Tongue (tissue), 3 donors: ENCODE measurements at places on chromosomes 12 and 14. TPM values are rescaled to one million over a fixed set of nuclear protein-coding genes. Genes with fewer than 3 reads are reported as not detected.

DNA sequence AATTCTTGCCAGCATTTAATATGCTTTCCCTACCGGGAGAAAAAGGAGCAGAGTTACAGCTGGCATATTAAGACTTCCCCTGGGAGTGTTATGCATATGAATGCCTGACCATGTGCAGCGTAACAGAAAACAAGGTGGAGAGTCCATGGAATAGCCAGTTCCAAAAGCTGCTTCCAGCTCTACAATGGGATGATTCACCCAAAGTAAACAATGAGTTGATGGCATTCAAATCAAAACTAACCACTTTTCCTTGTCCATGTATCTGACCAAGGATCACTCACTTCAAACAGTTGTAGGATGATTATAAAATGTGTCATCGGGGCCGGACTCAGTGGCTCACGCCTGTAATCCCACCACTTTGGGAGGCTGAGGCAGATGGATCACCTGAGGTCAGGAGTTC lies 48.1 kb upstream of the BICDL1 start:
- no peak for DNase-seq

DNA sequence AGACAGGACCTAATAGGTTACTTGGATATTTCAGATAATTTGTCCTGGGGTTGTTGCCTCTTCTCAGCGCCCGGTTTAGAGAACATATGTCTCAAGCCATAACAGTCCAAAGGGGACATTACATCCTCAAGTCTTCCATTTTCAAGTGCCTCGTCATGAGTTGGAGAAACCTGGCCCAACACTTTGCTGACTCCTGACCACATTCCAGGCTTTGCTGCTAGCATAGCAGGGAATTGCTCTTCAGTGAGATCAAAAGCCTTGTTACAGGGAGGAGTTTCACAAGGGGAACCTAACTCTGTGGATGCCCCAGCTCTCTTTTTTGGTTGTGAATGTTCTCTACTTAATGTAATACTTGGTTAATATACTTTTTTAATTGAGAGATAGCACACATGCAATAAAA lies 8.2 kb upstream of the MMP19 start:
- DNase-seq = no peak

GRCh38 chr12:15196221-15196620 lies 25.0 kb downstream of the RERG start:
- DNase-seq = no peak

Gene TMTC2
- total RNA-seq = 26.6 TPM

Gene TIGAR
- total RNA-seq = 5.9 TPM

GRCh38 chr12:3950714-3951320 lies 77.6 kb upstream of the PARP11 start:
- peak; percentile 36 for DNase-seq

Gene TAC3
- total RNA-seq = not detected

- DNase-seq = no peak
Measured at GRCh38 chr12:129964826-129965457, 61.1 kb upstream of the TMEM132D start.

Gene DLK1
- 1,117 TPM for total RNA-seq

- no peak for DNase-seq
Measured at GRCh38 chr12:41220931-41221330, 32.8 kb downstream of the PDZRN4 start.

DNA sequence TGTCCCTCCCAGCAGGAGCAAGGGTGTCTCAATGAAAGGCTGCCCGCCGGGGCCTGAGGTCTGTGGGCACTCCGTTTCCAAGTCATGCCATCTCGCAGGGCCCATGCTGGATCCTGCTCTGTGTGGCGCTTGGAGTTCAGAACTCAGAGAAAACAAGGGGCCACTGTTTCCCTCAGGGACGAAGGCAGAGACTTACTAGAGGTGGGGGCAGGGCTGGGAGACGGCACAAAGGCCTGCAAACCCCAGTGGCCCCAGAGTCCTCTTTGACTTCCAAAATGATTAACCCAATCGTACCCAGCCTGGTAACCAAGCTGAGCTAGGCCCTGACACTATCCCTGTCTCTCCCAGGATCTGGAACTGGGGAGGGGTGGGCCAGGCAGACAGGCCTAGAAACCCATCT lies 95.8 kb downstream of the ITPK1 start:
- DNase-seq = peak; percentile 39

GRCh38 chr12:26028953-26029735 lies 70.7 kb downstream of the RASSF8 start:
- DNase-seq = peak; percentile 71

DNA sequence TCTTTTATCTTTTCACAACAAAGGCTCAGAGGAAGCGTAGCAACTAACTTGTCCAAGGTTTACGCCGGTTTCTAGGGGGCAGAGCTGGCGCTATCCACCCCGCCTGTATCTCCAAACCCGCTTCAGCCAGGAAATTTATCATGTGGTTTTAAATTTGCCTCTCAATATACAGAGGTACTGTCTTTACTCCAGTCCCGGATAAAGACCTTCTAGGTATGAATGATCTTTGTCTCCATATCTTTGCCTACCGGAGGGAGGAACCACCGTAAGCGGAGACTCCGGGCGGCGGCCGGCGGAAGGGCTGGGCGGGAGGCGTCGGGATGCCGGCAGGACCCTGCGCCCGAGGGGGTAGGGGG lies 693 bp upstream of the RIMKLB start:
- DNase-seq = peak; percentile 75

DNA sequence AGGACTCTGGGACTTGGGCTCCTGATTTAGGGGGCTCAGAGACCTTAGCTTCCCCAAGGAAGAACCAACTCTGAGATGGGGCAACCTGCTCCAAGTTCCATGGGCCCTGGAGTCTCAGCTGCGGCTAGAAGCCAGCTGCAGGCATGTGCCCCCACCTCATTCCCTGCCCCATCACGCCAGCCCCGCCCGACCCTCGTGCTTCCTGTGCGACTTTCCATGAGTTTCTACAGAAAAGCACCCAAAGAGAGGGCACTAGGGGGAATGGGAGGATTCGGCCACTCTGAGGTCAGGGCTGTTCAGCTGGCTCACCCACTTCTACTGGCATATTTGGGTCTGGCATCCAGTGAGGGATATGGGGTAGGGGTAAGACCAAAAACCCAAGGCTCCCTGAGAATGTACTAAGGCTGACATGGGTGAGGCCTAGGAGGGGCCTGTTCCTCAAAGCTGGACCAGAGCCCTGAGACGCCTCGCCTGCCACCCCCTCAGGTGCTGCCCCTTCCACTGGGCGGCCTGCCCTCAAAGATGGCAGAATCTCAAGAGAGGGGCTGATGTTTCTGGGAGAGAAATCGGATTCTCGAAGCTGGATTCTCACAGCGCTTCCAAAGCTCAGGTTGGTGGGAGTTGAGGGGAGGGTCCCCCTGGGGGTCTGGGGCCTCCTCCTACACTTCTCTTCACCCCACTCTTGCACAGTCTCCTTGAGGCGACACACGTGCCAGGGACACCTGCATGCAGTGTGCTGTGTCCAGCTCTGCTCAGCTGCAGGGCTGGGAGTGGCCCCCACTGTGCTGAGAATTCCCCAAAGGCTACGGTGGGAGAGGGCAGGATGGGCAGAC lies 22.1 kb downstream of the FAIM2 start:
- DNase-seq = no peak

- no peak for DNase-seq
Measured at GRCh38 chr12:32080435-32080834, 26.2 kb upstream of the BICD1 start.

GRCh38 chr12:97375310-97375709 lies 87.3 kb upstream of the RMST start:
- no peak for DNase-seq

Gene RGS6
- total RNA-seq = 5.6 TPM

DNA sequence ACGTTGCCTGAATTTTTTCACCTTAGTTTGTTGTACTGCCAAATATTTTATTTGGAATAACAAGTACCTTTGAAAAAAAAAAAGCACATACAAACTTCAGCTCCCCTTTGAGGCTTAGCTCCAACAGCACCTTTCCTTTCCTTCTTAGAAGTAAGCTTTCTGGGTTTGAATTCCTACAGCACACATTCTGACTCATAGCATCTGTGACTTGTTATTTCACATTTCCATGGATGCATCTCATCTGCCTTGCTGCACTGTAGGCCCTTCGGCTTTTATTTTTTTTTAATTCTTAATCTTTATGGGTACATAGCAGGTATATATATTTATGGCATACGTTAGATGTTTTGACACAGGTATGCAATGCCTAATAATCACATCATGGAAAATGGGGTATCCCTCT lies 7.2 kb downstream of the LGALS3 start:
- DNase-seq = no peak

Gene ZFHX2
- total RNA-seq = 0.31 TPM

DNA sequence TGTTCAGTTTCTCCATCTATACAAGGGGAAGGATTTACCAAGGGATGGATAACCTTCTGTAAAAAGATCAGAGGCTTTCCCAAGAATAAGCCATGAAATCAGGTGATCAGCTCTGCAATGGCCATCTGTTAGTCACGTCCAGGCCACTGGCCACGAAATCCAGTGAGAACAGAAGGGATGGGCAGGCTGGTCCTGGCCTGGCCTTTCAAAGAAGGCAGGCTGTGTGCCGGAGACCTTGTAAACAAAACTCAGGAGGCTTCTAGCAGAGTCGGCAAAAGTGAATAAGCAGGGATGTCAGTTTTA lies 68.5 kb downstream of the RNF34 start:
- no peak for DNase-seq

DNA sequence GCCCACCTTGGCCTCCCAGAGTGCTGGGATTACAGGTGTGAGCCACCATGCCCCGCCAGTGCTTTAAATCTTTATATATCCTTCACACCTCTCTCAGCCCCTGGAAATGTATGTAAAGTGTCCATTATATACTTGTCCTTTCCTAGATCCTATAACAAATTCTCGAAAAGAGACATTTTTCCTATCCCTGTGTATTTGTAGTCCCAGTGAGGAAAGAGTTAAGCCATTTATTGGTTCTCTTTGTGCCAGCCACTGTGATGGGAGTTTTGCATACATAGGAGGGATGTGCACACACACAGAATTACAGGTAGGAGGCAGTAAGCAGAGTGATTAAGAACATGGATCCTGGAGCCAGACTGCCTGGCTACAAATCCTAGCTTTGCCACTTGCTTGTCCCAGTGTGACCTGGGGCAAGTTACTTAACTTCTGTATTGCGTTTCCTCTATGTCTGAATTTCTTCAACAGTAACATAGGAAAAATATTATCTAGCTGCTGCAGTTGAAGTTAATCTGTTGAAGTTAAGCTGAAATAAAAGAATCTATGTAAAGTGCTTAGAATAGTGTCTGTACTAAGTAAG lies 2.1 kb upstream of the RABGGTA start:
- DNase-seq = no peak

Gene OAS1
- 7.8 TPM for total RNA-seq

GRCh38 chr12:108318472-108319275 lies 20.4 kb downstream of the CMKLR1 start:
- no peak for DNase-seq

DNA sequence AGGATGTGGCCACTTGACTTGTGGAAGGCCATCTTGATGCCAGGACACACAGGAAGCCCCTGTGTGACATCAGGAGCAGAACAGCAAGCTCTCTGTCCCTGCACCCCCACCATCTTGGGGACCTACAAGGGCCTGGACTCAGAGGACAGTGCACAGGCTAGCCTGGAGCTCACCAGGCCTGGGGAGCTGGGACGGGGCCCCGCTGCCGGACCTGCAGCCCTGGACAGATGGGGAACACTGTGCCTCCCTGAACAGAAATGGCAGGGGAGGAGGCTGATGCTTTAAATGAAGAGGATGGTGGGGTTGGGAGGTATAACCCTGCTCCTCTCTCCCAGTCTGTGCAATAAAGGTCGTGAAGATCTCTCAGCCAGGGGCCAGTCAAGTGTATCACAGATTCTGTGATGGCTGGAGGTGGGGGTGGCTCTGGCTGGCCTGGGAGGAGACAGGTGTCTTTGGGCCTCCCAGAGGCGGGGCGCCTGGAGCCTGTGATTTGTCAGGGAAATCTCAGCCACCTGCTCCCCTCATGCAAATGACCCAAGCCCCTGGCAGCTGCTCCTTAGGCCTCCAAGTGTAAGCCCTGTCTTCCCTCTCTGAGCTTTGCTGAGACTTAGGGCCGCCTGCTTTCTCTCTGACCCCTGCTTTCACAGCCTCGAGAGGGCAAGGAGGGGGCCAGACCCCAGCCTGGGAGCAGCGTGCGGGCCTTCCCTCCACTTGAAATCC lies 1.1 kb upstream of the GNB3 start:
- peak; percentile 91 for DNase-seq

GRCh38 chr12:7017870-7018349 lies 366 bp downstream of the LPCAT3 start:
- no peak for DNase-seq

- DNase-seq = peak; percentile 48
Measured at GRCh38 chr12:56838621-56839488, 75.7 kb downstream of the HSD17B6 start.

- no peak for DNase-seq
Measured at GRCh38 chr12:24206621-24207020, 257.2 kb upstream of the SOX5 start.

GRCh38 chr14:103848175-103849077 lies 1.1 kb upstream of the PPP1R13B start:
- no peak for DNase-seq

- no peak for DNase-seq
Measured at GRCh38 chr14:84493779-84494178, 1036.2 kb upstream of the FLRT2 start.

DNA sequence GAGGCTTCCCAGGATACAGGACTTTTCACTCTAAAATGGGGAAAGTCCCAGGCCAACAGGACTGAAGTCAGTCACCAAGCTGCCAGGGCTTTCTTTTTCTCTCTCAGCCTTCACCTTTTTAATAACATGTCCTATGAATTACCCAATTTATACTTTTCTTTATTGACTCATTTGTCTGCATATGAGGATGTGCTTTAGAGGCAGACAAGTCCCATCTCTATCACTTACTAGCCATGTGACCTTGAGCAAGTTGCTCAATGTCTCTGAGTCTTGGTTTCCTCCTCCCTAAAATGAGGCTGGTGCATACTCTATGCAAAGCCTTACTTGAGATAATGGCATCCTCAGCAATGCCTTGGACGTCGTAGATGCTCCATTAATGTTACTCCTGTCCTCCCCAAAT lies 98.1 kb upstream of the TMPO start:
- no peak for DNase-seq

Gene HHIPL1
- total RNA-seq = 3.1 TPM

GRCh38 chr14:94392510-94392935 lies 4.1 kb upstream of the SERPINA1 start:
- DNase-seq = no peak

GRCh38 chr12:40714636-40715035 lies 22.4 kb downstream of the CNTN1 start:
- no peak for DNase-seq

GRCh38 chr12:122918827-122919226 lies 22.9 kb upstream of the VPS37B start:
- no peak for DNase-seq

DNA sequence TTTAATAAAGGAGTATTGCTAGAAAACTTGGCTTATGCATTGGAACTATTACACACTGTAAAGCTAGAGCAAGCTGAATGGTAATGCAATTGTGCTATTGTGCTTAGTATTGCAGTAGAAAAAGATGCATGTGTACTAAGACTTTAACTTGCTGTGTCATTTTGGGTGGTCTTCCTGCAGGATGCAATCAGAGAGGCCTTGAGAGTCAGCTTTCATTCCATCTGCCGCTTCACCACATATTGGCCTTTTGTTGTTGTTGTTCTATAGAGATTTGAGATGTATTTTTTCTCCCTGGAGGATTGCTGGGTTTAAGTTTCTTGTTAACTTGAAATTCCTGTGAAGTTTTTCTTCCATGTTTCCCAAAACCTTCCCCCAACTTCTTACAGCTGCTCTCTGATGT lies 449.7 kb downstream of the TMTC2 start:
- peak; percentile 35 for DNase-seq

GRCh38 chr12:124625867-124626675 lies 58.7 kb upstream of the NCOR2 start:
- DNase-seq = peak; percentile 63

- peak; percentile 81 for DNase-seq
Measured at GRCh38 chr14:61154641-61155040, 126.5 kb downstream of the TMEM30B start.

GRCh38 chr12:130114952-130115351 lies 47.3 kb upstream of the FZD10 start:
- DNase-seq = no peak
